H1 (cell line): ENCODE measurements at places on chromosomes 13 and 19.

- DNase-seq, result no peak
These were observed 105.6 kb downstream of the POSTN start for GRCh38 chr13:37492741-37493514.

DNA sequence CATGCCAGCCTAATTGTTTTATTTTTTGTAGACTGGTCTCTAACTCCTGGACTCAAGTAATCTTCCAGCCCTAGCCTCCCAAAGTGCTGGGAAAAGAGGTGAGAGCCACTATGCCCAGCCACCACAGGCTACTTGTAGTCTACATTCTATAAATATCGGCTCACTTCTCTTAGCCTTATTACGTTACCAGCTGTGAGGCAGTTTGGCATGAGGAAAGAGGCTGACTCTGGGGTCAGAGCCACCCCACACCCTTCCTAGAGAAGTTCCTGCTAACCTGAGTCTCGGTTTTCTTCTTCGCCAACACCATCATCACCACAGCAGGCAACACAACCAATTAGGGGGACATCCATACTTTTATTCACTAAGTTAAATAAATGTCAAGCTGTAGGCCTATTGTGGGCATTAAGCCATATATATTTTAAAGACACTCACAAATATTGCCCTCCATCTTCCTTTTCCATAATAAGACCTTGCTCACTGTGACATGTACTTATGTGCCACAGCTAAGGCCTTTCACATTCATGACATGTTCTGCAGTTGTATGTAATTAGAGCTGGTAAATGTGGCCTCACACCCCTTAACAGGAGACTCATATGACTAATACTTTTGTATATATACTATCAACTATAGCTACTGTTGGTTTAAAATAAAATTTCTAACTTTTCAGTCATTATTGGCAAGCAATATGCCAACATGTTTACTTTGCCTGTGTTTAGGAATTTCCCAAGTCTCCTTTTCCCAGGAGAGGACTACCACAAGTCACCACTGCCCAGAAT lies 5.7 kb downstream of the SLC25A30 start:
- DNase-seq, result no peak

DNA sequence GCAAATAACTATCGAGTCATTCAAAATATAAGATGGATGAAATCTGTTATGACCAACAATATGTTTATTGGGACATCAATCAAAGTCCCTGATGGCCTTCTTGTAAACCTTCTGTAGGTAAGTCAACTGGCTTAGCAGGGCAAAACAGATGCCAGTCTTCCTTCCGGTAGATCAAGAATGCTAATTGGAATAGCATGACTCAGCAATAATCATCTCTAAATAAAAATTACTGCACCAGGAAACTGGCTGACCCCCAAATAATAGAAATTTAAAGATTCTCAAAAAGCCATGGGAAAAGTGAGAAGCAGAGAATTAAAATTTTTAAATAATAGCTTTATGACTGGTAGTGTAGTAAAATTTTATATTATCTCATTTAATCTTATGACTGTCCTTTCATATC lies 1005.4 kb downstream of the OLFM4 start:
- DNase-seq, result no peak

DNA sequence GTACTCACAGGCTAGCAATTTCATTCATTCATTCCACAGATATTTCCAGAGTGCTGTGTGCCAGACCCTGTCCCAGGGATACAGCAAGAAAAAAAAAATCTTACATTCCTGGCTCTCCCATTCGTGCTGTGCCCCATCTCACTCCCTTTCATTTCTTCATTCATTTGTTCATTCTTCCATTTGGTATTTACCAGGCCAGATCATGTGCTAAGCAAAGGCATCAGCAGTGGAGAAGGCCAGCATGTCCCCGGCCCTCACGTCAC lies 2.3 kb downstream of the MAP3K10 start:
- DNase-seq, result no peak

DNA sequence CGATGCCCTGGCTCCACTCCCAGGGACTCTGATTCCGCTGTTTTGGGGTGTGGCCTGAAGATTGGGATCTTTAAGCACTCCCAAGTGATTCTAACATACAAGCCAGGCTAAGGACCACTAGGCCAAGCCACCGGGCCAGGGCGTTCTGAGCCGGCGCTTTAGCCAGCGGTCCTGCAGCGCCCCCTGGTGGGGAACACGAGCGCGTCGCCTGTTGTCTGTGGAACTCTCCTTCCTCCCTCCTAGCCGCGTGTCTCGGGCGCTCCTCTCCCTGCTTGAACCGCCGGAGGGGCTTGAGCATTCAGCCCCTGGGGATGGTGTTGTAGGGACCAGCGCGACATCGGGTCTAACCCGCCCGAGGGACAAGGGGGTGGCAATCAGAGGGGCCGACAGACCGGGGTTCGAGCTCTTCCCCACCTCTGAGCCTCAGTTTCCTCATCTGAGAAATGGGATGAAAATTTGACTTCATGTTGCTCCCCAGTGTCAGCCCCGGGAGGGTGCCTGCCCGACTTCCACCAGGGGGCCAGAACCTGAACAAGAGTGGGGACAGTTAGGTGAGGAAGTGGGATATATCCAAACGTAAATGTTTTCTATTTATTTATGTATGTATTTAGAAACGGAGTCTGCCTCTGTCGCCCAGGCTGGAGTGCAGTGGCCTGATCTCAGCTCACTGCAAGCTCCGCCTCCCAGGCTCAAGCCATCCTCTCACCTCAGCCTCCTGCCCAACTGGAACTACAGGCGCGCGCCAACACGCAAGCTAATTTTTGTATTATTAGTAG lies 18.0 kb upstream of the PNMA8B start:
- DNase-seq, result peak; percentile 65

DNA sequence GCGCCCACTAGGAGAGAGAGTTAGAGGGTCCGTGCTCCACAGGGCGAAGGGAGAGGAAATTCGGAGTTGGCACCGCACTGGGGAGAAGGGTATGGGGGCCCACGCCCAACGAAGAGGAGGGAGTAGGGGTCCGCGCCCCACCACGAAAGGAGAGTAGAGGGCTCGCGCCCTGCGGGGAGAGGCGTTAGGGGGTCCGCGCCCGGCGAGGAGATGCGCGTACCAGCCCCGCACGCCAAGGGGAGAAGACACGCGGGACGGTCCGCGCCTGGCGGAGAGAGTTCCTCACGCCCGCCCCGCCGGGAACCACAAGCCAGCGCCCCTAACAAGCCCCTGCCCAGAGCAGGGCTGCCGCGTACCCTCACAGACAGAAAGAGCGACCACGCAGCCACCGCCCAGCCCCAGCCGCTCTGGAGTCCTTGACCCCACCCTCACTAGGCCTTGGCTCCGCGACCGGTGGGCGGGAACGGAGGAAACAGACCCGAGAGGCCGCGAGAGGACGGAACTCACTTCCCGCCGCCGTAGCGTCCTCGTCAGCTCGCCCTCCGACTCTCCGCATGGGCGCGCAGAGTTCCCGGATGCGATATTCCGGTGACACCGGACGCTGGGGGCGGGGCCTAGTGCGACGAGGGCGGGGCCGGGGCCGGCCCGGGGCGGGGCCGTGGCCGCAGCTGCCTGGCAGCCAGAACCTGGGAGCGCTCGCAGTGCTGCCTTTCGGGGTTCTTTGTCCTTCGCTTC lies 20.0 kb upstream of the ZSCAN18 start:
- DNase-seq, result no peak

GRCh38 chr13:94813920-94814475 lies 101.7 kb upstream of the SOX21 start:
- DNase-seq, result no peak

DNA sequence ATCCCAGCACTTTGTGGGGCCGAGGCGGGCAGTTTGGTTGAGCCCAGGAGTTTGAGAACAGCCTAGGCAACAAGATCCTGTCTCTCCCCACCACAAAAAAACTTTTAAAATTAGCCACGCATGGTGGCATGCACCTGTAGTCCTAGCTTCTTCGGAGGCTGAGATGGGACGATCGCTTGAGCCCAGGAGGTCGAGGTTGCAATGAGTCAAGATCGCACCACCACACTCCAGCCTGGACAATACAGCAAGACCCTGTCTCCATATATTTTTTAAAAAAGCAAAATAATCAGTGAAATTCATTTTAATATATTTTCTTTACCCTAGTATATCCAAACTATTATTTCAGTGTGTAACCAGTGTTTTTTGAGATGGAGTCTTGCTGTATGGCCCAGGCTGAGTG lies 8.2 kb downstream of the AP2A1 start:
- DNase-seq, result no peak
